ENCODE measurements at places on chromosomes 5 and 9. TPM values are rescaled to one million over a fixed set of nuclear protein-coding genes. Genes with fewer than 3 reads are reported as not detected.

Gene TNFSF15
- 19.3 TPM for total RNA-seq

Gene AGXT2
- total RNA-seq: not detected

Gene C5orf34
- total RNA-seq: 2.6 TPM

Gene DIRAS2
- not detected for total RNA-seq

Gene SLCO4C1
- total RNA-seq: not detected

Gene CCDC152
- total RNA-seq: 0.33 TPM

Gene CAVIN4
- total RNA-seq: 1.6 TPM

Gene ANXA1
- 877 TPM for total RNA-seq

Gene SPATA31E1
- total RNA-seq: not detected

Gene C1QTNF2
- total RNA-seq: 0.10 TPM

Gene URM1
- total RNA-seq: 49.6 TPM

Gene ARID3C
- 0.33 TPM for total RNA-seq

Gene NKD2
- total RNA-seq: 0.29 TPM

Gene C5orf58
- not detected for total RNA-seq

Gene RNF224
- total RNA-seq: under 0.01 TPM

Gene SLC2A6
- total RNA-seq: 55.9 TPM

Gene CTXN3
- total RNA-seq: not detected

Gene MAST4
- total RNA-seq: 83.3 TPM

Gene SPRY4
- total RNA-seq: 30.2 TPM

Gene CKMT2
- not detected for total RNA-seq

Gene PCDHA10
- total RNA-seq: 0.19 TPM

Gene CYFIP2
- 21.6 TPM for total RNA-seq

Gene TPPP
- total RNA-seq: under 0.01 TPM

Gene IFNA21
- total RNA-seq: not detected

Gene PLCXD3
- total RNA-seq: 0.33 TPM

Data from vein endothelial cell (primary cell).